Stimulated activated CD4-positive, alpha-beta T cell treated with anti-CD3 and anti-CD28 coated beads, Interleukin-4, amount 100 ng/mL, for 1 hour (primary cell): ENCODE measurements at places on chromosomes 6 and 20.

- DNase-seq: no peak
Observed at GRCh38 chr6:141752677-141753076, 380.0 kb upstream of the GJE1 start.

DNA sequence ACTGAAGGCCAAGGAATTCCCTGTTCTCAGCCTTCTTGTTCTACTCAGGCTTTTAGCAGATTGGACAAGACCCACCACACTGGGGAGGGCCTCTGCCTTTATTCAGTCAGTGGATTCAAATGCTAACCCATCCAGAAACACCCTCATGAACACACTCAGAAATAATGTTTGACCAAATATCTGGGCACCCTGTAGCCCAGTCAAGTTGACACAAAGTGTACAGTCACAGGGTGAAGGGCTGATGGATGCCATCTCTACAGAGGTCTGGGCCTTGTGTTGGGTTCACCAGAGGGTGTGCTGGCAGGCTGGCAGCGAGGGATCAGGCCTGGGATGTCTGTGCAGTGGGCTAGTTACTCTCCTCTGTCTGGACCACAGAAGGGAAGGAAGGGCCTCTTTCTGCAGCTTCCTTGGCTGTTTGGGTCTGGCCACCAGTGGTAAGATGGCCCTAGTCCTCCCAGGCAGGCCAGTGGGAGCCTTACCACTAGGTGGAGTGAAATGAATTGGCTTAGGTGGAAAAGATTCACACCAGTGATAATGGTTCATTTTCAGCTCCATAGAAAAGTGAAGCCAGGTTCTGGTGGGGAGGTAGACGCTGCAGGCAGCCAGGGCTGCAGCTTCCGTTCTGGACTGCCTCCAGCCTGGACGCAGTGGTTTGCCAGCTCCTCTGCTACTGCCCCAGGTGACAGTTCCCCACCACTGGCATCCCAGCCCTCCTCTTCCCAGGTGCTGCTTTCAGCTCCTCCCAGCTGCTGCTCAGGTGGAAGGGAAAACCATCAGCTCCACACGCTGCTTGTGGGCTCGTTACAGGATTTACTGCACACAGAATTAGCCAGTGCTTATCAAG, 9.2 kb downstream of the TUBB2A start:
- DNase-seq: no peak

GRCh38 chr6:19757036-19757435, 80.1 kb upstream of the ID4 start:
- no peak for DNase-seq

- no peak for DNase-seq
Observed at GRCh38 chr6:164066335-164066734, 651.8 kb downstream of the QKI start.

GRCh38 chr6:40485300-40485699, 101.9 kb downstream of the LRFN2 start:
- no peak for DNase-seq

GRCh38 chr6:121794630-121795029, 359.2 kb downstream of the GJA1 start:
- DNase-seq: no peak

DNA sequence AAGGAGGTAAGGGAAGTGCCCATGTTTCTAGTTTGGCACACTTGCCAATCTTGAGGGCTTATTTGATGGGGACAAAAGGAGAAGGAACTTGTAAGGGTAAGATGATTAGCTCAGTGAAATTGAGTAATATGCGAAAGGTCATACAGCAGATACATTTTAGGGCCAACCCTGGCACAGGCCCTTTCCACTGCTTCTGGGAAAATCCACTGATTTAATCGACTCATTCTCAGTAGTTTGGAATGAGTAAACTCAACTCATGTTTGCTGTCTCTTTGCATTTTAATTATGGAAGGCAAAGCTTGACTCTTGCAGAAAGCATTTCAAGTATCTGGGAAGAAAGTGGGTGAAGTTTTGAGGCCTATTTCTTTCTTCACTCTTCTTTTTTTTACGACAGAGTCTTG, 20.0 kb downstream of the PHF20 start:
- DNase-seq: no peak

GRCh38 chr6:94289131-94289530, 869.8 kb upstream of the EPHA7 start:
- no peak for DNase-seq

- DNase-seq: no peak
Observed at GRCh38 chr6:32178547-32179440, 589 bp downstream of the RNF5 start.

GRCh38 chr6:31794294-31794865, 1.2 kb downstream of the VARS1 start:
- DNase-seq: no peak
